ENCODE measurements at places on chromosomes 1 and 21. TPM values are rescaled to one million over a fixed set of nuclear protein-coding genes. Genes with fewer than 3 reads are reported as not detected.

LRRIQ3 gene
- 0.71 TPM for total RNA-seq

HAO2 gene
- total RNA-seq: not detected

IQCC gene
- total RNA-seq: 8.6 TPM

RNU5D-1 gene
- total RNA-seq: under 0.01 TPM

DNA sequence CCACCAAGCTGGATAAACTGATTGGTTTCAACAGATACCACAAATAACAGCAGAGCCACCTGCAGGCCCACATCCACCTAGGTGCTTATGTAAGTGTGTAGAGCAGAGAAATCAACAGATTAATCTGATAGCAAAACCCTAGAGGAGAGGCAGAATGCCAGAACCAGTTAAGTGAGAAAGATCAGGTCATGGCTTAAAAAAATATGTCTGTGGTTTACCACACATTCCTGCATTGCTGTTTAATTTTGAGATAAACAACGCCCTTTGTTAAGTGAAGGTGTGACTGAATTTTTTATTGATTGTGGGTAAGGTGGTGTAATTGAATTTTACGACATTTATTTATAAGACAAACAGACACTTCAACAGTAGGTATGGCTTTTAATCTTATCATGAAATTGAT is 21.2 kb downstream of the CRNN start:
- ATAC-seq: no peak

DNA sequence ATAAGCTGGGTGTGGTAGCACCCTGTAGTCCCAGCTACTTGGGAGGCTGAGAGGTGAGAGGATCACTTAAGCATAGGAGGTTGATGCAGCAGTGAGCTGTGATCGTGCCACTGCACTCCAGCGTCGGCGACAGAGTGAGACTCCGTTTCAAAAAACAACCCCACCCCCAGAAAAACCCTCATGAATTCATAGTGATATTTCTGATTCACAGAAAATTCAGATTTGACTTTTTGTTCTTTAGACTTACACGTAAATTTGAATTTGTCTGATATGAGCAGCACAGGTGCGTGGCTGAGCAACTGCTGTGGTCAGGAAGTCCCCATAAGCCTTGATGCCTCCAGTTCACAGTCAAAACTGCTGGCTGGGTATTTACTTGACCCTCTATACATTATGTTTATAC is 10.0 kb upstream of the MORC3 start:
- no peak for ATAC-seq

GRCh38 chr1:103496014-103496635 is 29.4 kb upstream of the RNPC3 start:
- ATAC-seq: no peak

OR2L8 gene
- not detected for total RNA-seq

TNNI3K gene
- total RNA-seq: 2.0 TPM

GRCh38 chr1:119712342-119713038 is 756 bp downstream of the PHGDH start:
- ATAC-seq: peak; percentile 70

REN gene
- not detected for total RNA-seq

DNA sequence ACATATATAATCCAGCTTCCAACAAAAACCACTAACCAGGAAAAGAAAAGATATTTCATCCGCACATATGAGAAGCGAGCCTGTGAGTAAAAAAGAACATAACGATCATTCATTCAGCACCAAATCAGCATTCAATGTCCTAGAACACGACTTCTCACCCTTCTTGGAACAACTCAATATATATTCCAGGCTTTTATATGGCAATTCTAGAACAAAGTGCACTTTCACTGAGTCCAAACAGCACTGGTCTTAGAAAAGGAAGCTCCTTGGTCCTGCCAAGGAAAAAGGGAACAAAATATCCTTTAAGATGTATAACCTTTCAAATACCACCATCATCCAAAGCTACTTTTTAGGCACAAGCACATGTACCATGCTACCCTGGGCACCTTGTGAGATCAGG is 44.5 kb downstream of the RPL5 start:
- ATAC-seq: no peak

OLFML2B gene
- 1.0 TPM for total RNA-seq

DNA sequence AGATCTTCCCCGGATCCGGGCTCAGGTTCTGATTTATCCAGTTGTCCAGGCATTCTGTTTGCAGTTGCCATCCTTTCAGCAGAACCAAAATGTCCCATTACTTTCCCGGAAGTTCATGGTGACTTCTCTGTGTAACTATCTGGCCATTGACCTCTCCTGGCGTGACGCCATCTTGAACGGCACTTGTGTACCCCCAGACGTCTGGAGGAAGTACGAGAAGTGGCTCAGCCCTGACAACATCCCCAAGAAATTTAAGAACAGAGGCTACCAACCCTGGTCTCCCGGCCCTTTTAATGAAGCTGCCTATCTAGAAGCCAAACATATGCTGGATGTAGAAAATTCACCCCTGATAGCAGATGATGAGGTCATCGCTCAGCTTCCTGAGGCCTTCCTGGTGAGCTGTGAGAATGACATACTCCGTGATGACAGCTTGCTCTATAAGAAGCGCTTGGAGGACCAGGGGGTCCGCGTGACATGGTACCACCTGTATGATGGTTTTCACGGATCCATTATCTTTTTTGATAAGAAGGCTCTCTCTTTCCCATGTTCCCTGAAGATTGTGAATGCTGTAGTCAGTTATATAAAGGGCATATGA is 22.4 kb downstream of the AADACL4 start:
- peak; percentile 51 for ATAC-seq

DNA sequence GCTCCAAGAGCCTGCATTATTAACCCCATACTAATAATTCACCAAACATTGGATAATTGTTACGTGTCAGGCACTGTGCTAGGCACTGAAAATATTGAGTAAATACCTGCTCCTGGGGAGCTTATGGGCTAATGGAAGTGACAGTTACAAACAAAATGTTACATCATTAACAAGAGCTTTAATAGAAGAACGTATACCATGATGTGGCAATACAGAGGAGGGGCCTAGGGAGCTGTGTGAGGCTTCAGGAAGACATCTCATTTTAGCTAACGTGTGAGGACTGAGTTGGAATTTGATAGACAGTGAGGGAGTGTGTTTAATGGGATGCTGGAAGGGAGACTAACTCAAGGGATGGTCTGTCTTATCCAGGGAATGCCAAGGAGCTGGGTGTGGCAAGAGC is 16.5 kb upstream of the TSPAN2 start:
- ATAC-seq: no peak

CFHR3 gene
- total RNA-seq: 0.52 TPM

ROR1 gene
- total RNA-seq: 15.7 TPM

DNA sequence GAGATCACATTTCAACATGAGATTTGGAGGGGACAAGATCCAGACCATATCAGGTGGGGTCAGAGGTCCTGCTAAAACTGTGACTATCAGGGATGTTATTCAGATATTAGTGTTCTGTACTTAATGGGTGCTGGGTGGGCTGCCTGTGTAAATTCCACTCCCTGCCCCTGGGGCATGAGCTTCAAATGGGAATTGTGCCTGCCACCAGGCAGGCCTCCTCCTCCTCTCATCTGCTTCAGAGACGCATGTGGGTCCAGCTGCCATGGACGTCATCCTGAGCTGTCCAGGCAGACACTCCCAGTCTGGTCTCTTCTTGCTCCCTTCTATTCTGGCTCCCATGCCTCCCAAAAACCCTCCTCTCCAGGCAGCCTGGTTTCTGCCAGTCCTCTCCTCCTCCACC is 10.4 kb downstream of the QSOX1 start:
- ATAC-seq: no peak

DNA sequence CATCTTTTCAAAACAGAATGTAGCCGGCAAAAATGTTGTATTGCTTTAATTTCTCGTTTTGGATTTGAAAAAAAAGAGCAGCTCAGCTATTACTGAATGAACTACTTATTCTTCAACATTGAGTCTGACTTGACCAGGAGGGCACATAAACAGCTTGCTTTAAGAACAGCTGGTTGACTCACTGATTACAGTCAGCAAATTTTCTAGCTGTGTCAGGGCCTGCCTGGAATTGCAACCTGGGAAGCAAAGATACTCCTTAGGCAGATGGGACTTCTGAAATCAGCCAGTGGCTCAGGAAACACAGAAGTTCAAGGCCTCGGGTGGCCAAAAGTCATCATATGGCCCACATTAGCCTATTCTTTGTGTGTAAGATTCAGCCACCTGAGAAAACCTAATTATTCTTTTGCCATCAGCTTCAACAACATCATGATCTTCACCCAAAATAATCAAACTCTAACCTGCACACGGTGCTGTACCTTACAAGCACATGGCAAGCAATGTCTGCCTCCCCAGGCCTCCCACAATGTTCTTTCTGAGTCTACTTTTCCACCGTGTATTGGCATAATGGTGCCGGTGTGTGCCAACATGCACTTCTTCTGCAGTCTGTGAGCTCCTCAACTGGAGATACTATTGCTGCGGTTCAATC is 307.2 kb downstream of the HHIPL2 start:
- peak; percentile 77 for ATAC-seq

FAM110D gene
- 0.57 TPM for total RNA-seq

CCDC27 gene
- total RNA-seq: 0.27 TPM

- peak; percentile 19 for ATAC-seq
Observed at GRCh38 chr1:210233495-210234328, 1.1 kb downstream of the SERTAD4 start.

KCND3 gene
- total RNA-seq: 2.3 TPM

DNA sequence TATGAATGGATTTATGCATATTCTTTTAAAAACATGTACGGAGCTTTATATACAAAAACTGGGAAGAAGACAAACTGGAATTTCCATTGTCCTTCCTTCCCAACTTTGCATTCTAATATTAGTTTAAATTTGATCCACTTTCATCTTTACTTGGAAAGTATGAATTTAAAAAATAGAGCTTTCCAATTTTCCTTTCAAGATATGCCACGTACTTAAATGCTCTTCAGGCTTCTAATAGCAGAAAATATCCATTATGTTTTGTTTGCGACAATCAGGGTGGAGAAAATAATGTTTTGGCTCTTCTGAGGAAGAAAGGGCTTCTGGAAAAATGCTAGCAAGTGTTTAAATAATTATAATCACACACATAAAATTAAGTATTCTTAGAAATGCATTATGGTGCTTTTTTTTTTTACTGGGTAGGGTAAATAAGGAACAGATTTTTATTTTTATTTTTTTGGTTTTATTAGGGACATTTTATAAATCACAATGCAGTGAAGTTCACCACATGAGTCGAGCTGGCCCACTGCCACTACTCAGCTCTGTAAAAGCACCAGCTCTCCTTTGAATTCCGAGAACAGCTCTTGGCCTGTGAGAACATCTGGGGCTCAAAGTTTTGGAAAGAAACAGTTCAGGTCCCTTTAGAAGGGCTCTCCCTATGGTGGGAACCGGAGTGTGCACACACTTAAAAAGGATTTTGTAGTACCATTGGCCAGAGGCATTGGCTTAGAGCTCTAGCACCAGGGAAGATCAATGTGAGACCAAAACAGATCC is 287.4 kb upstream of the LYPLAL1 start:
- ATAC-seq: no peak

GRCh38 chr21:46482225-46482845 is 23.6 kb downstream of the DIP2A start:
- ATAC-seq: no peak

GRCh38 chr1:235473806-235474205 is 30.4 kb downstream of the B3GALNT2 start:
- ATAC-seq: no peak

DNA sequence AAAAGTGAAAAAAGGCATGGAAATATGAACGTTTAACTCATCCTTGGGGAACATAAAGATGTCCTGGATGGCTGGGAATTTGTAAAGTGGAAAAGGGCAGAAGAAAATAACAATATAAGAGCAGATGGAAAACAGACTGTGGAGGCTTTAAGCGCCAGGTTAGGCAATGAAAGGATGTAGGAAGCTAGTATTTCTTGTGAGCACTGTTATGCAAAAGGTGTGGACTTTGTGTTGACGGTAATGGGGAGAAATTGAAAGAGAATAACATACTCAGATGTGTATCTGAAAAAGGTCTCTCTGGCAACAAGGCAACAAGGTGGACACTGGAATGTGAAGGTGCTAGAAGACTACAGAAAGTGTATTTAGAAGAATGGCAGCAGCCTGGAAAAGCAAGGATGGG is 411.8 kb downstream of the PLPP3 start:
- ATAC-seq: no peak

SH2D1B gene
- 0.70 TPM for total RNA-seq

DNA sequence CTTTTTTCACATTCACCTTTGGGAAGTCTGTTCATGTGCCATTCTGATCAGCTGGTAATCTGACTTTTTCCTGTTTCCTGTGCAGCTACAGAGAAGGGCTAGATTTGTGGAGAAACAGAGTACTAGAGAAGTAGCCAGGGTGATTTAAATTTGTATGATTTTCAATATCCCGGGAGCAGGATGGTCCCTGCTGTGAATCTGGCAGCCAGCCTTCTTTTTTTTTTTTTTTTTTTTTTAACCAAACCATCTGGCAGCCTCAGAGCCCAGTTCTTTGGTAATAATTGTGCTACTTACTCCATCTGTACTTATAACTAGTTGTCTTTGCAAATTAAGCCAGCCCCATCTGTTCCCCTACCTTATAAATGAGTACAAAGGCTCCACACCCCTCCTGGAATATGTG is 248.6 kb upstream of the DEPDC1 start:
- no peak for ATAC-seq

DNA sequence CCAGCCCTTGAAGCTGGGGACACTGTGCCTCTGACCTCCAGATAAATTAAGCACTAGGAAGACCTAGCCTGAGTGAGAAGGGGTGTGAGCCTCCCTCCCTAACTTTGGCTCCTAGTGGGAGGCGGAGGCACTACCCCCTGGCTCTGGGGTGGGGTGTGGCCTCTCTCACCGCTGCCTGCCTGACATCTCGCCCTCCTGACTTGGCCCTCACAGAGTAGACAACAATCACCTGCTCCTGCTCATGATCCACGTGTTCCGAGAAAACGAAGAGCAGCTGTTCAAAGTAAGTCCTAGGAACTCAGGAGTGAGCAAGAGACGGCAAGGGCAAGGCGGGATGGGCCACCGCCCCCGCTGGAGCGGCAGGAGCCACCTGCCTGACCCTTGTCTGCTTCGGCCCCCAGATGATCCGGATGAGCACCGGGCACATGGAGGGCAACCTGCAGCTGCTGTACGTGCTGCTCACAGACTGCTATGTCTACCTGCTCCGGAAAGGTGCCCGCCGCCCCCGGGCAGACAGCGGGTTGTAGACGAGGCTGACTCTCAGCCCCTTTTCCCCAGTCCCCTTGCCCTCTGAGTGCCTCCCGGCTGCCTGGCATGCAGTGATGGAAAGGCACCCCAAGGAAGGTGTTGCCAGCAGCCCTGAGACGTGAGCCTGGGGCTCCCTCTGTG is 8.1 kb upstream of the SLC25A34 start:
- no peak for ATAC-seq

SPATA46 gene
- total RNA-seq: 2.1 TPM

DNA sequence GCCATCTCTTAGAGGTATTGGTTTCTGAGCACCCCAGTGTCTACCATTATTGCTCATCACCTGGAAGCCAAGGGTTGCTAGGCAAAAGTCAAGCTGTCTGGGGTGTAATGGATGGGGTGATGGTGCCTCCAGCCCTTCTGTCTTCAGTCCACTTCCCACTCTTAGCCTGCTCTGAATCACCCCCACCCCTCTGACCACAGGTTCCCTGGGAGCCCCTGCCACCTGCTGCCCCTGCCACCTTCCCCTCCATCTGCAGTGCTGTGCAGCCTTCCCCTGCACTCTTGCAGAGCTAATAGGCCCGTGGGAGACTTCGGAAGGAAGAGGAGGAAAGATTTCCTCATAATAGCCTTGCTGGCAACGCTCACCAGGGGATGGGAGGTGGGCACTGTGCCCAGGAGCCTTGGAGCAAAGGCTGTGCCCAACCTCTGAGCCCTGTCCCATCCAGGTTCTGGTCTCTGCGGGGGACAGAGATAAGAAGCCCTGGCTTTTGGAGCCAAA is 35.5 kb downstream of the CAPN2 start:
- ATAC-seq: peak; percentile 16

GRCh38 chr1:54848134-54848948 is 38.7 kb downstream of the DHCR24 start:
- ATAC-seq: no peak

NPR1 gene
- 0.50 TPM for total RNA-seq

Measured in motor neuron (in vitro differentiated cells).